Stimulated activated CD4-positive, alpha-beta T cell treated with anti-CD3 and anti-CD28 coated beads, TNF-alpha, amount 100 ng/mL, for 48 hours (primary cell): ENCODE measurements at places on chromosomes 11 and 22.

DNA sequence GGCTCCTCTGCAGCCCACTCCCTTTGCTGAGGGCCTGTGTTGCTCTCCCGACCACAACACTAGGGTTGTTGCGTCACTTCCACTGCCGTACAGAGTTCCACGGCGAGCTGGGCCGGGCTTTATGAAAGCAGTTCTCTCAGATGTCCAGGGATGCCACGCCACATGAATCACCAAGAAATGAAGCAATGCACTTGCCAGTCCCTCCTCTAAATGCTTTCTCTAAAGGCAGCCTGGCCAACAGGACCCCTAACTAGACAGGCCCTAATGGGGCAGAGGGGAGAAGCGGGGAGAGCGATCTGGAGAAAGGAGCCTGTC, 188.7 kb downstream of the CTTN start:
- DNase-seq = no peak

GRCh38 chr22:22735695-22736611, 91.5 kb downstream of the GGTLC2 start:
- no peak for DNase-seq

DNA sequence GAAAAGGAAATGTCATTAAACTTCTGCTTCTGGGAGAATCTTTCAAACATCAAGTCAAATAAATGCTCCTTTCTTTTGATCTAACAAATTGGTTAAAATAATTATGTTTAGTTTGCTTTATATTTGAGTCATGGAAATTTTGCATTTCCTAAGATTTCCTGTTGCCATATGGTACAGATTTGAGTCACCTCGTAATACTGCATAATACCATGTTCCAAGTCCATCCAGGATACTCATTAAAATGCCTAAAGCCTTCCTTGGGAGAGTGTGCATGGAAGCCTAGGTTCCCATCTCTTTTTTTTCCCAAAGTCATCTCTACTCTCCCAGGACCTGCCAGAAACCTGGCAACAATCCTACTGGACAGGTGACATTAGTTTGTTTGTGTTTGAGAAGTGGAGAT, 4.2 kb downstream of the OR9I1 start:
- no peak for DNase-seq

DNA sequence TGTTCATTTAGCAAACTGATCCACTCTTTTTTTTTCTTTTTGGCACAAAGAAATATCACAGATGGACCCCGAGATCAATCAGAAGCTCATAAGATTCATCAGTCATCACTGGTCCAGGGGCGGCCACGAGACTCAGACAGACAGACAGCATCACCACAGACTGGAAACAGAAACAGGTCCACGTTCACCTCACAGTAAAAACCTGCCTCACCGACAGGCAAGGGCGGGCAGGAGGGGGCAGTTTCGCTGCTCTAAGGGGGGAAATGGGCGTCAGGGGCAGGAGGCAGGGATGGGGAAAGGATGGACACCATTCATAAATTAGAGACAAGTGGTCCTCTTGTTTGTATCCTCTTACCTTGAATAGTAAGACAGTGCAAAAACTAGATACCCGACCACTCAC, 16.5 kb downstream of the CHST1 start:
- DNase-seq = no peak

DNA sequence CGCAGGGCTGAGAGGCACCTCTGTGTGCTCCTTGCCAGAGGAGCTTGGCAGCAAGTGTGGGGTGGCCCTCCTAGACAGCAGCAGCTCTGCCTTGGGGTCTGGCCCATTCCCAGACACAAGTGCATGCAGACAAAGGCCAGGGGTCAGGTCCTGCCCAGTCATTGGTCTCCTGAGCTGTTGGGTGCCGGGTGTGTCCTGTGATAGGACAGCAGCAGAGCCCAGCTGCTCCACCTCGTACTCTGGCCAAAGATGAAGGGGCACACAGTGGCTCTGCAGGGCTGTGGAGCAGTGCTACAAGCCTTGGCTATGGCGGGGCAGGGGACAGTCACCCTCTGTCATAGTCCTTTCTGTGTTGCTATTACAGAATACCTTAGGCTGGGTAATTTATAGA, 17.3 kb upstream of the OSBPL5 start:
- DNase-seq = no peak

DNA sequence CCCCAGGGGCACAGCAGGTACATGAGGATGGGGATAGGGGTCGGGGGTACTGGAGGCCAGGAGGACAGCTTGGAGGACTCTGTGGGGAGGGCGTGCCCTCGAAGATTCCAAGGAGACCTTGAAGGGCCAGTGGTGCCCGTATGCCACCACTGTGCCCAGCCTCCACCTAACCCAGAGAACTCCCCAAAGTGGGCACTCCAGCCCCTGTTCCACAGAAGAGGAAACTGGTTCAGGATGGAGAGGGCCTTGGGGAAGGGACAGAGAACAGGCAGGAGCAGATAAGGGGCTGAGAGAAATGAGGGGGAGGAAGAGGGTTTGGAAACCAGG, 2.2 kb upstream of the PHLDA2 start:
- no peak for DNase-seq

- DNase-seq = no peak
These were observed 458.0 kb upstream of the ARHGAP42 start for GRCh38 chr11:100229086-100229485.
